ENCODE measurements at places on chromosomes 12 and 14. TPM values are rescaled to one million over a fixed set of nuclear protein-coding genes. Genes with fewer than 3 reads are reported as not detected.

DNA sequence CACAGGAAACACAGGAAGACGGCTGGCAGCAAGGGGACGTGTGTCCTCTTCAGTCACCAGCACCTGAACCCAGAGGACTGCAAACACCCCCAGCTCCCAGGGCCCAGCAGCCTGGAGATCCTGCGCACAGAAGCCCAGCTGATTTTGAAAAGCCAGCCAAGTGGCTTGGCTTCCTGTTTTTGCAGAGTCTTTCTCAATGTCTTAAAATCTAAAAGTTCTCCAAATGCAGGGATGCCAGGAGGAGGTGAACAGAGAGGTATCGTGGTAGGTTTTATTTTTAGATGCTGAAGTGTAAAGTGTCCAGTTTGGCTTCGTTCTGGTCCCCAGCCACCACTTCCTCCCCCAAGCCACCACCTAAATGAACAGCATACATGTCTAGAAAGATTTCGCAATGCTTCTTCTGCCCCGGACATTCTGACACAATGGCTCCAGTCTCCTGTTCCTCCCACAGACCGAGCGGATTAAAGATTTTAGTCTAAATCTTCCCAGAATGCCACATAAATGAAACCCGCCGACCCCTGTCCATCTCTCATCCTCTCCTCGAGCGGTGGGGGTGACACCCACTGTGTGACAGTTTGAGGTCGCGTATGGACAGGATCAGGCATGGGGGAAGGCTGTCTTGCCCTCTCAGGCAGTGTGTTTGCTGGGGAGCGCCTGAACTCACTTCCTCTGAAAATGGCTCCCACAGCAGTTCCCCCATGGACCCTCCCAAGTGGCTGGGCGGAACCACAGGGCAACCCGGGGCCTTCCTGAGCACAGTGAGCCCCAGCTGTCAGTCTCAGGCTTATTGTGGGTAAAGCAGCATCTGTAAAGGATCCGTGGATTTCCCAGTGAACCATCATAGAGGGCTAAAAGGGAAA, 41.6 kb downstream of the ITPK1 start:
- H3K4me1 ChIP-seq, result peaks cover 24% of the 10 kb centered on the region
- no peak for DNase-seq
- no peak overlapping the region for H3K4me3 ChIP-seq
- H3K27me3 ChIP-seq, result no peaks in the 10 kb centered on the region
- H3K27ac ChIP-seq, result no peak overlapping the region
- no peaks in the 10 kb centered on the region for H3K36me3 ChIP-seq

- peak overlapping the region; percentile 88 for H3K4me3 ChIP-seq
- DNase-seq, result no peak
- H3K36me3 ChIP-seq, result peaks cover 5% of the 10 kb centered on the region
- peaks cover 18% of the 10 kb centered on the region for H3K4me1 ChIP-seq
- peak overlapping the region; percentile 54 for H3K27ac ChIP-seq
Measured at GRCh38 chr12:111367661-111368221, 1.2 kb downstream of the PHETA1 start.

GRCh38 chr12:2649201-2650030, 145.4 kb upstream of the FKBP4 start:
- no peak overlapping the region for H3K27ac ChIP-seq
- H3K27me3 ChIP-seq, result peaks cover 27% of the 10 kb centered on the region
- peaks cover 3% of the 10 kb centered on the region for H3K36me3 ChIP-seq
- peaks cover 4% of the 10 kb centered on the region for H3K4me1 ChIP-seq

GRCh38 chr12:66694666-66695613, 16.1 kb upstream of the GRIP1 start:
- peaks cover 6% of the 10 kb centered on the region for H3K4me1 ChIP-seq
- no peak for DNase-seq
- no peaks in the 10 kb centered on the region for H3K36me3 ChIP-seq
- no peak overlapping the region for H3K4me3 ChIP-seq
- no peak overlapping the region for H3K27ac ChIP-seq

DNA sequence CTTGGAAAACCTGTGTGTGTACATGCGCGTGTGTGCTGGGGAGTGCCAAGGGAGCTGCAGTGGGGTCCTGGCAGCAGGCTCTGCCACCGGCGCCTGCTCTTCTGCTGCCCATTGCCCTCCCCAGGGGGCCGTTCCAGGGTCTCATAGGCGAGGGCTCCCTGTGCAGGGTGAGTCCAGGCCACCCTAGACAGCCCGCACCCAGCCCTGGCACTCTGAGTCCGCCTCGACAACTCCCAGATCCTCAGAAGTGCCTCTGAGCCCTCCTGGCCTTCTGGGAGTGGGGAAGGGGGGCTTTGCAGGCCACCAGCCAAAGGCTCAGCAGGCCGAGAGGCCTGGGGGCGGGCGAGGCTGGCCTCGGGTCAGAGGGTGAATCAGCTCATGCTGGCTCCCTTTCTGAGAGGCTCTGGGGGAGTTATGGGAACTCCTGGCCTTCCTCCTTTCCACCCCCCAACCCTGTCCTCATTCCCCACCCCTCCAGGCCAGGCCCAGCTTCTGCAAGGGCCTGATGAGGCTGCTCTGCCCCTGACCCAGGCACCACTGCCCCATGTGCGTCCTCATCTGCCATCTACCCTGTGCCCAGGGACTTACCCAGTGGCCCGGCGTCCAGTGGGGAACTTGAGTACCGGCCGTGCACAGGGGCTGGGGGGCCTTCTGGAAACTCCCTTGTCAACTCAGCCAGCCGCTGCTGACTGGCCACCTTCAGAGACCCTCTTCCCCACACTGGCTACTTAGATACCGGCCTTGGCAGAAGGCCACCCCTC, 2.1 kb upstream of the TEDC1 start:
- H3K4me3 ChIP-seq, result peak overlapping the region; percentile 84
- peaks cover 19% of the 10 kb centered on the region for H3K27me3 ChIP-seq
- no peak for DNase-seq
- peaks cover 10% of the 10 kb centered on the region for H3K4me1 ChIP-seq
- H3K27ac ChIP-seq, result peak overlapping the region; percentile 85

DNA sequence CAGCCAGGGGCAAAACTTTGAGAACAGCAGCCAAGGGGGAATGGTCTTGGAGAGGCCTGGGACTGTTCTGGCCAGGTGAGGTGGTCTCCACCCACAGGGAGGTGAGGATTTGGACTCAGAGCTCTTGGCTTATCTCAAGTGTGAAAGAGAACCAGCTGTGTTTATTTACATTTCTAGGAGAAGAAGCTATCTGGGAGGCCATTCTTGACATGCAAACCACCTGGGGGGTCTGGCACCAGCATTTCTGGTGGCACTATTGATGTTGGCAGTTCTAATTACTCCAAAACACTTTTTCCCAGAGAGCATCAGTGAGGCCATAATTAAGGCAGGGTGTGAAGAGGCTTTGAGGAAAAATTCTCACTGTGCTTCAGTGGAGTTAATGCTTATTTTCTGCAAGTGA, 95.1 kb downstream of the CAND1 start:
- no peak for DNase-seq
- H3K27me3 ChIP-seq, result no peaks in the 10 kb centered on the region
- H3K36me3 ChIP-seq, result no peaks in the 10 kb centered on the region
- H3K4me1 ChIP-seq, result peaks cover 15% of the 10 kb centered on the region
- H3K4me3 ChIP-seq, result no peak overlapping the region
- H3K27ac ChIP-seq, result no peak overlapping the region

DNA sequence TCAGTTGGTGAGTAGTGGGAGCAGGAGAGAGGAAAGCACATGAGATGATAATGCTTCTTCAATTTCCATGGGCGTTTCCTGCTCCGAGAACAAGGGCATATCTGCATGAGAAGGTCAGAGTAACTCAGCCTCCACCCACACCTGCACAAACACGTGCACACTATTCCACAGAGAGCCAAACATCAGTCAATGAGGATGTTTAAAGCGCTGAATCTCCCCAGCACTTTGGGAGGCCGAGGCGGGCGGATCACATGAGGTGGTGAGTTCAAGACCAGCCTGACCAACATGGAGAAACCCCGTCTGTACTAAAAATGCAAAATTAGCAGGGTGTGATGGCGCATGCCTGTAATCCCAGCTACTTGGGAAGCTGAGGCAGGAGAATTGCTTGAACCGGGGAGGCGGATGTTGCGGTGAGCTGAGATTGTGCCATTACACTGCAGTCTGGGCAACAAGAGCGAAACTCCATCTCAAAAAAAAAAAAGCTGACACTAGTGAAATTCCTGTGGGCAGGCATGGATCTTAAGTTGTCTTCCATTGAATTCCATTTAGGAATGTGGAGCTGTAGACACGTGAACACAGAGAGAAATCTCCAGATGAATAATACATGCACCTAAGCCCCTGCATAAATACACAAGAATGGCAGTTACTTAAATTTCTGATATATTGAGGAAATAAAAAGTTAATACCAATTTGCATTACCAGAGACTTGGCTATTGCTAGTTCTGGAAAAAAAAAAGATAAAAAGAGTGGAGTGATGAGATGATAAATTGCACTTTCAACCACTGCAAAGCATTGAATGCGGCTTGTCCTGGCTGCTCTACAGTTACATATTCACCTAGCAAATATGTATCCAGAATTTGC, 1097.4 kb upstream of the TMEM132C start:
- H3K4me3 ChIP-seq, result no peak overlapping the region
- no peaks in the 10 kb centered on the region for H3K4me1 ChIP-seq
- DNase-seq, result no peak
- no peaks in the 10 kb centered on the region for H3K36me3 ChIP-seq

DNA sequence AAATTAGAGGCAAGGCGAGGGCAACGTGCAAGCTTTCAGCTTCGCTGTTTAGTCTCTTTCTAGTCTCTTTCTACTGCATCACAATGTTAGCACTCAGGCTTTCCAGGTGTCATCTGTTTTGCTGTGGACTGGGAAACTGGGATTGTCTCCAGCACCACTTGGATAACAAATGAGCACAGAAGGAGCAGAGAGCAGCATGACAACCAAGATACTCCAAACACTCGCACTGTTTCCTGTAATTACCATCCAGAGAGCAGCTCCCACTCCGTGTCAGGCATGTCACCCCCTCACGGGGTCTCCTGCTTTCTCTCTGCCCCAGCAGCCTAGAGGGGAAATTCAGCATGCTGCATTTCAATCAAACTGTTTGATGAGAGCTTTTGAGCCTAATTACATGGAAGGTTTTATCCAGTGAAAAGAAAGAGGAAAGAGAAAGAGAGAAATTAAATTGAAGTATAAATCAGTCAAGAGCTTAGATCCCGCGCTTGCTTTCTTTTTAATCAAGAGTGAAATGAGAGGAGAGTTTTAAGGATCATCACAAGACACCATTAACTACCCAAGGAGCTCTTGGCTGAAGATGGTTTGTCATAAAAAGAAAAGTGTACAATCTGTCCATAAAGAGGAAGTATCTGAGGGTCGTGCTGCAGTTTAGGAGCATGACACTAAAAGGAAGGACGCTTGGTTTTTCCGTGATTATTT, 917.7 kb downstream of the DIO2 start:
- peaks cover 32% of the 10 kb centered on the region for H3K4me1 ChIP-seq
- H3K27ac ChIP-seq, result no peak overlapping the region
- H3K4me3 ChIP-seq, result peak overlapping the region; percentile 67
- H3K36me3 ChIP-seq, result peaks cover 14% of the 10 kb centered on the region
- no peak for DNase-seq

GRCh38 chr12:132662901-132663755, 24.0 kb downstream of the POLE start:
- no peaks in the 10 kb centered on the region for H3K4me1 ChIP-seq
- no peak overlapping the region for H3K27ac ChIP-seq
- peaks cover 34% of the 10 kb centered on the region for H3K36me3 ChIP-seq

DNA sequence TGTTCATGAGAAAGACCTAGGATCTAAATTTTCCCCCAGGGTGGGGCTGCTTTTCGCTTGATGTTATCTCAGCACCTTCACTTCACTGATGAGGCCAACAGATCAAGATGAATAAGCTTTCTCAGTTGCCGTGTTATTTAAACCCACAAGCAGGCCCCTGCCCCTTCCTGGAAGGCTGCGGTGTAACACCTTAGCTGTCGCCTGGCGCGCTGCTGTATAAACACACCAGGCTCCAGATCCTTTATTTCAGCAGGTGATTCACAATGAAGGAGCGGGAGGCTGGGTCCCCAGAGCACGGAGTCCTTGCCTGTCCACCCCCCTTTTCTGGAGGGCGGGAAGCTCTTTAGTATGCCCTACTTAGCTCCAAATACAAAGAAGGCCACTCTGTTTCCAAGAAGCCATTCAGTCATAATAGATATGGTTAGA, 515.4 kb downstream of the FUT8 start:
- H3K4me1 ChIP-seq, result peaks cover 17% of the 10 kb centered on the region
- H3K27me3 ChIP-seq, result peaks cover 28% of the 10 kb centered on the region
- peak overlapping the region; percentile 1 for H3K4me3 ChIP-seq
- H3K36me3 ChIP-seq, result no peaks in the 10 kb centered on the region
- DNase-seq, result no peak

GRCh38 chr12:124508381-124509079, 58.9 kb downstream of the NCOR2 start:
- no peak for DNase-seq
- H3K4me1 ChIP-seq, result peaks cover 76% of the 10 kb centered on the region
- no peak overlapping the region for H3K4me3 ChIP-seq
- no peaks in the 10 kb centered on the region for H3K27me3 ChIP-seq
- peaks cover 4% of the 10 kb centered on the region for H3K36me3 ChIP-seq
- peak overlapping the region; percentile 78 for H3K27ac ChIP-seq

GRCh38 chr14:85701116-85701515, 171.2 kb downstream of the FLRT2 start:
- no peak overlapping the region for H3K27ac ChIP-seq
- no peak overlapping the region for H3K4me3 ChIP-seq
- no peak for DNase-seq

GRCh38 chr14:69855180-69855832, 23.9 kb upstream of the SMOC1 start:
- no peak overlapping the region for H3K4me3 ChIP-seq
- H3K36me3 ChIP-seq, result no peaks in the 10 kb centered on the region
- H3K27ac ChIP-seq, result no peak overlapping the region

SLC35F4 gene
- total RNA-seq, result 1.1 TPM

ENDOU gene
- 3.7 TPM for total RNA-seq

CEP128 gene
- total RNA-seq, result 7.4 TPM

KLRK1 gene
- not detected for total RNA-seq

IL22 gene
- not detected for total RNA-seq
